GM04503 (cell line): ENCODE measurements at places on chromosomes 5 and 9.

GRCh38 chr5:67453111-67453905 is 256.7 kb upstream of the CD180 start:
- no peak for DNase-seq

GRCh38 chr5:177473443-177474001 is at the start of gene DBN1:
Gene DBN1, minus strand, starts transcription at chr5:177473634. Its CDS starts 113 bp downstream, at chr5:177473521.
- DNase-seq, result no peak

- DNase-seq, result no peak
These were observed 11.8 kb upstream of the BTNL9 start for GRCh38 chr5:181028032-181028819.

DNA sequence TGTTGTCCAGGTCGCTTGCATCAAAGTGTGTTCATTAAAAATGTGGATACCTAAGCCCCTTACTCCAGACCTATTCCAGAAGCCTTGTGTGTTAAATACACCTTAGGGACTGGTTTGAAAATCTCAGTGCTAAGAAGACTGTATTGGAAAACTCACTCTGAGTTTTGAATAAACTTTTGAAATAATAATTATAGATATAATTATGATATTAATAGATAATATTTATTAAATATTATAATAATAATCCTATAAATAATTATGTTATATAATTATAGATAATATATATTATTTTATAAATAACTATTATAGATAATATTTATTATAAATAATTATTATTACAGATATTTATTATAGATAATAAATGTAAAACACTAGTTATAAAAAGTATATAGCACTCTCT is 165.3 kb downstream of the ARRDC3 start:
- DNase-seq, result no peak

- DNase-seq, result no peak
These were observed 2.3 kb upstream of the ENG start for GRCh38 chr9:127856729-127857116.
